Activated T-cell treated with anti-CD3 and anti-CD28 coated beads, Interleukin-2, amount 50 U/mL, for 72 hours (primary cell): ENCODE measurements at places on chromosomes 13 and 19. TPM values are rescaled to one million over a fixed set of nuclear protein-coding genes. Genes with fewer than 3 reads are reported as not detected.

The LGALS14 gene
- total RNA-seq, result 9.5 TPM

The CDX2 gene
- total RNA-seq, result not detected

The CLEC17A gene
- total RNA-seq, result 0.29 TPM

The CEACAM1 gene
- 4.0 TPM for total RNA-seq

The U2AF1L4 gene
- 83.6 TPM for total RNA-seq

The LGALS13 gene
- total RNA-seq, result not detected

The ZNF534 gene
- not detected for total RNA-seq

The TNNI3 gene
- 0.91 TPM for total RNA-seq
